ENCODE measurements at places on chromosomes 3 and 15. TPM values are rescaled to one million over a fixed set of nuclear protein-coding genes. Genes with fewer than 3 reads are reported as not detected.
A peak's percentile ranks its signal among the peaks of the same experiment; 100 is the strongest.

Gene LINGO1
- polyA plus RNA-seq = 0.75 TPM

Gene CHST14
- polyA plus RNA-seq = 11.9 TPM

Gene DCLK3
- polyA plus RNA-seq = 0.41 TPM

Gene GPX1
- 384 TPM for polyA plus RNA-seq

Gene TMC3
- 0.07 TPM for polyA plus RNA-seq

Gene CHRD
- 2.5 TPM for polyA plus RNA-seq

Gene C3orf22
- 0.05 TPM for polyA plus RNA-seq

Gene TMEM212
- not detected for polyA plus RNA-seq

Gene EFCC1
- polyA plus RNA-seq = 1.5 TPM

DNA sequence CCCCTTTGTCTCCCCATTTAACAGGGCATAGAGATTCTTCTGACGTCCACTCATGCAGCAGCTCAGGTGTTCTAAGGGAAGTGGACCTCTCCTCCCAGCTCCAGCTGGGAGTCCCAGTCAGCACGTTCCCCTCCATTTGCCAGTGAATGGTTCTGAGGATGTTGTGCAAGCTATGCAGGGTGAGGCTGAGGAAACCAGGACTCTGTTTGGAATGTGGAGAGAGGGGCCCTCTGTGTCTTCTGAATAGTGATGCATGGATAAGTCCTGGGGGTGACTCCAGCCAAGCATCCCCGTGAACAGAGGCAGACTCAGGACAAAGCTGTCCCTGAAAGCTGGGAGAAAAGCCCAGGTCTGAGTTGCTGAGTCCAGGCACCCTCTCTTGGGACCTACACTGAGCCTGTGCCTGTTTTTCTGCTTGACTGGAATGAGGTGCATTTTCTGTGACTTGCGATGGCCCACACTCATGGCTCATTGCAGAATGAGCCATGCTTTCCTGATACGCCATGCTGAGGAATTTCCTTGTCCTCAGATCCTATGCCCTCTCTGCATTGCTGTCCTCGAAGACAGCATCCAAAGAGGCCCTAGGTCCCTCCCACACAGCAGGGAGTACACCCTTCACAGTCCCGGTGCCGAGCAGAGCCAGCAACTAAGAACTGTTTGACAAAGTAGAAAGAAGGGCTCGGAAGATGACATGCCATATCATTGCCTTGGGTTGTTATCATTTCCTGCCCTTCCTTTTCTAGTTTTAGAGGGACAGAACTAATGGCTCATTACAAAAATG, 185.2 kb downstream of the ATP10A start:
- H3K4me1 ChIP-seq = no peaks in the 10 kb centered on the region
- no peaks in the 10 kb centered on the region for H3K27me3 ChIP-seq
- H3K36me3 ChIP-seq = no peaks in the 10 kb centered on the region
- no peak overlapping the region for H3K4me3 ChIP-seq
- no peak overlapping the region for H3K27ac ChIP-seq
- DNase-seq = no peak

DNA sequence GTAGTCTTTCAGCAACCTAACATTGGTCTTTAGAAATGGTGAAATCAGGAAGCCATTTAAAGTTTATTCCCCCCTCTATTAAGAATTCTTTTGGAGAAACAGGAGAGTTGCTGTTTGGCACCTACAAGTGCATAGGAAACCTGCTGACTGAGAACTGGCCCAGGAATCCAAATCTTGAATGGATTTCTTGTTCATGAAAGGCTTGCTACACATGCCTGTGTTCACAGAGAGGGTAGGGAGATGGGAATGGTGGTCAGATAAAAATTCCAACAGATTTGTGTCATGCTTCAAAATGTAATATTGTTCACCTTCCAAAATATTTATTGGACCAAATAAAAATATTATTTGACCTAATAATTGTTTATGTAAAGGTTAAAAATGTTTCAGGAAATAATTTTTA, 24.2 kb upstream of the ZPLD1 start:
- H3K36me3 ChIP-seq = no peaks in the 10 kb centered on the region
- no peaks in the 10 kb centered on the region for H3K4me1 ChIP-seq
- DNase-seq = no peak
- no peaks in the 10 kb centered on the region for H3K27me3 ChIP-seq

DNA sequence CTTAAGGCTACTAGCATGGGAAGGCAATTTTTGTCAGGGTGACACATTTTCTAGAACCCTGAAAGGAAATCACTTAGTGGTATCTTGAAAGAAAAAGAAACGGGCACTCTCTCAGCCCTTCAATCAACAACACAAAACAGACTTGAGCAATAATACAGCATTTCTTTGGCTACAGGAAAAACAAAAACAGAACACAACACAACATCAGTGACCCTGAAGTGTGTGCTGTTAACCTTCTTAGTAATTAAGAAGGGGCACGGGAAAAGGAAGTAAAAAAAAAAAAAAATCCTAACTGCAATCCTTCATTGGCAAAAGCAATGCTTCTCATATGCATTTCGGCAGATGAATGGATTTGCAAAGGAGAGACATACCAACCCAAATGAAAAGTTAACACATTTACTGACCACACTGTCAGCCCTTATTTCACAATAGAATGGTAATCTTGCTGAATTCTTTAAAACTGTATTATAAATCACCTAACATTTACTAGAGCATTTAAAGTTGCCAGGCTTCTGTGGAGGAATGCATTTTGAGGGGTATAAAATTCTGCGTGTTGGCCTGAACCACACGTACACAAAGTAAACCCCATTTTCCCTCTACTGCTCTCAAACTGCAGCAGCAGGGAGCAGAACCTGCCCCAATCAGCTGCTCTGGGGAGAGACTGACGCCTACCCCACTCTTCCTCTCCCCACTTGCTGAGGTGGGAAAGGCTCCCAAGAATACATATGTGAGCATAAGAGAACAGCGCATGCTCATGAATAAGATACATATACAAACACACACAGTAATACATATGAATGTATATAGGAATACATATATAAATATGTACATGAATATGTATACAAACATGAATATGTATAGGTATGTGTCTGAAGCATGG, 198.5 kb downstream of the FOXP1 start:
- H3K4me1 ChIP-seq = peaks cover 15% of the 10 kb centered on the region
- H3K27ac ChIP-seq = no peak overlapping the region

GRCh38 chr3:62039586-62039985, 333.8 kb downstream of the FEZF2 start:
- DNase-seq = no peak
- no peak overlapping the region for H3K27ac ChIP-seq
- no peaks in the 10 kb centered on the region for H3K4me1 ChIP-seq
- H3K36me3 ChIP-seq = no peaks in the 10 kb centered on the region

GRCh38 chr3:186247821-186248814, 113.9 kb downstream of the DGKG start:
- no peaks in the 10 kb centered on the region for H3K36me3 ChIP-seq
- peaks cover 44% of the 10 kb centered on the region for H3K4me1 ChIP-seq
- no peaks in the 10 kb centered on the region for H3K27me3 ChIP-seq
- H3K27ac ChIP-seq = no peak overlapping the region

DNA sequence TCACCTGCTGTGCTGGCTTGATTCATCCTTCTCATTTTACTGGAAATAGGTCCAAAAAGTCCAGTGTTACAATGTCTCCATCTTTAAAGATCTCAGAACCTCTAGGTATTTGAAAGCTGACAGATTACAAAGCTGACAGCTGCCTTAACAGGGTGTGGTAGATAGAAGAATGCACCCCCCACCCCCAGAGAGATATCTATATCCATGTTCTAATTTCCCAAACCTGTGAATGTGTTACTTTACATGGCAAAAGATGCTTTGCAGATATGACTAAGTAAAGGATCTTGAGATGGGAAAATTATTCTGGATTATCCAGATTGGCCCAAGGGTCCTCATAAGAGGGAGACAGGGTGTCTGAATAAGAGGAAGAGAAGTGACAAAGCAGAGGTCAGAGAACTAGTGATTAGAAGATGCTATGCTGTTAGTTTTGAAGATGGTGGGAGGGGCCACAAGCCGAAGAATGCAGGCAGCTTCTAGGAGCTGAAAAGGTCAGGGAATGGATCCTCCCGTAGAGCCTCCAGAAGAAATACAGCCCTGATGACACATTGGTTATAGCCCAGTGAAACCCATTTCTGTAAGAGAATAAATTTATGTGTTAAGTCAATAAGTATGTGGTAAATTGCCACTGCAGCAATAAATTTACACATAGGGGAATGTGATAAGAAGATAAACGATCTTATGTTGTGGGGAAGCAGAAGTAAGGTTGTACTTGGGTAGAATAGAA, 21.5 kb upstream of the FSTL1 start:
- no peak for DNase-seq
- H3K27me3 ChIP-seq = no peaks in the 10 kb centered on the region
- H3K27ac ChIP-seq = no peak overlapping the region

DNA sequence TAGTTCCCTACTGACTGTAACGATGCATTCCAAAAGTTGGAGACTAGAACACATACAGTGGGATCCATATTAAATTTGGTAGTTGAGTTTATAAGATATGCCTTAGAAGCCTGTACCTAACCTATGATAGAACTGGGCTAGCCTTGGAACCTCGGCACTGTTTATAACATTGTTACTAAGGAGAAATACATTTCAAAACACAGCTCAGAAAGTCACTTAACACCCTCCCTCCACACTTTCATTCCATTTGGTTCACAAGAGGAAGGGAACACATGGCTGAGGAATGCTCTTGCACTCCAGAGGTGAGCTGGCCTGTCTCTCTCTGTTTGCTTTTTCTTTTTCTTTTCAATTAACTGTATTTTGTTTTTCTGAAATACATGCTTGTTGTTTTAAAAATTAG, 48.7 kb upstream of the TSC22D2 start:
- no peak overlapping the region for H3K27ac ChIP-seq
- H3K27me3 ChIP-seq = no peaks in the 10 kb centered on the region
- no peak for DNase-seq
- no peaks in the 10 kb centered on the region for H3K36me3 ChIP-seq
- no peak overlapping the region for H3K4me3 ChIP-seq

DNA sequence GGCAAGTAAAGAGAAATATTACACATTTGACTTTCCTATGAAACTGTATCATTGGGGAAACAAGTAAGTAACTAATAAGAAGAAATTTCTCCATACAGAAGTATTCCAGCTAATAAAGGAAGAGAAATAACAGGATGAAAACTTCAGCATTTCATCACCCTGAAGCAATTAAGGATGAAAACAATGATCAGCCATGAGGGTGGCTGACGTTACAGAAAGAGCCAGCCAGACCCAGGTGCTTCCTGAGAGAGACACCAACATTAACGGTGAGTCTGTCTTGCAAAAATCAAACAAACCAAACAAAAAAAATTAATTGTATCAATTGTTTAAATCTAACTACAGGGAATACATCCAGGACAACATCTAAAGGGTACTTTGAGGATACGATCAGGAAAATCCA, 190.0 kb downstream of the ARRDC4 start:
- H3K27me3 ChIP-seq = no peaks in the 10 kb centered on the region
- no peak overlapping the region for H3K4me3 ChIP-seq
- DNase-seq = peak; percentile 26
- peaks cover 24% of the 10 kb centered on the region for H3K4me1 ChIP-seq

- H3K4me3 ChIP-seq = no peak overlapping the region
- no peaks in the 10 kb centered on the region for H3K4me1 ChIP-seq
- no peaks in the 10 kb centered on the region for H3K27me3 ChIP-seq
Observed at GRCh38 chr15:35308802-35309201, 223.7 kb upstream of the NANOGP8 start.

- H3K36me3 ChIP-seq = no peaks in the 10 kb centered on the region
- H3K27ac ChIP-seq = no peak overlapping the region
- H3K4me1 ChIP-seq = peaks cover 18% of the 10 kb centered on the region
- H3K27me3 ChIP-seq = no peaks in the 10 kb centered on the region
- H3K4me3 ChIP-seq = no peak overlapping the region
- no peak for DNase-seq
Observed at GRCh38 chr3:143222981-143223380, 103.4 kb downstream of the CHST2 start.

Measured in thymus (tissue), 14 donors.